ENCODE measurements at places on chromosomes 6 and 20. TPM values are rescaled to one million over a fixed set of nuclear protein-coding genes. Genes with fewer than 3 reads are reported as not detected.

Gene ZGPAT
- total RNA-seq = 42.4 TPM

- DNase-seq = peak; percentile 39
These were observed 158.6 kb upstream of the MLN start for GRCh38 chr6:33962246-33963027.

DNA sequence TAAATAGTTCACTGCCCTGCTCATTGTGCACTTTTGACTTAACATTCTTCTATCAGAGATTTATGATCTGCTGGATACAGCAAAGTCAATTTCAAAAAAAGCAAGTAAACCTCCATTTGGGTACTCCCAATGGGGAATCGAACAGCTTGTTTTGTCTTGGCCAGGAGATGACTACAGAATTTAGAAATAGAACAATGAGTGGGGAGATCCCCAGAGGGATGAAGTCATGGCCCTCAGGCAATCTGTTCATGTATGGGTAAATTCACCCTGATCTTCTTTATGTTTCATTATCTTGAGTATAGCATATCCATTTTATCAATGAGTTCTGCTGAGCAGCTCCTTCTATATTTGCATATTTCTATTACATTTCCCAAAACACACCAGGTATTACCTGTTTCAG is 1681.9 kb downstream of the HACE1 start:
- DNase-seq = no peak

GRCh38 chr6:7257521-7258230 is 55.3 kb downstream of the SSR1 start:
- DNase-seq = no peak

DNA sequence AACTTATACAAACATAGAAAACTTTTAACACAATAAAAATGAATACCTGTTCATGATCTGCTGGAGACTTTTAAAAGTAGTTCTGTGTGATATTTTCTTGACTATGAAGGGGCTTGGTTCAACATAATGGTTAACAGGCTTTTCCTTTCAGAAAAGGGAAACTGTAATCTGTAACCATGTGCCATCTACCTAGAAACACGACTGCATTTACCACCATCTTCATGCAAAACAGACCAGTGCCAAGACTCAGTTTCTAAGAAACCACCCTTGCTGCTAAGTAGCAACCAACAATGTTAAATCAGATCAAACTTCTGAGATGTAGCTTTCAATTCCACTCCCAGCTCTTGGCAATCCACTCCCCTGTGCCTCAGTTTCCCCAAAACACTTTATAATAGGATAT is 15.7 kb downstream of the STAU1 start:
- no peak for DNase-seq

DNA sequence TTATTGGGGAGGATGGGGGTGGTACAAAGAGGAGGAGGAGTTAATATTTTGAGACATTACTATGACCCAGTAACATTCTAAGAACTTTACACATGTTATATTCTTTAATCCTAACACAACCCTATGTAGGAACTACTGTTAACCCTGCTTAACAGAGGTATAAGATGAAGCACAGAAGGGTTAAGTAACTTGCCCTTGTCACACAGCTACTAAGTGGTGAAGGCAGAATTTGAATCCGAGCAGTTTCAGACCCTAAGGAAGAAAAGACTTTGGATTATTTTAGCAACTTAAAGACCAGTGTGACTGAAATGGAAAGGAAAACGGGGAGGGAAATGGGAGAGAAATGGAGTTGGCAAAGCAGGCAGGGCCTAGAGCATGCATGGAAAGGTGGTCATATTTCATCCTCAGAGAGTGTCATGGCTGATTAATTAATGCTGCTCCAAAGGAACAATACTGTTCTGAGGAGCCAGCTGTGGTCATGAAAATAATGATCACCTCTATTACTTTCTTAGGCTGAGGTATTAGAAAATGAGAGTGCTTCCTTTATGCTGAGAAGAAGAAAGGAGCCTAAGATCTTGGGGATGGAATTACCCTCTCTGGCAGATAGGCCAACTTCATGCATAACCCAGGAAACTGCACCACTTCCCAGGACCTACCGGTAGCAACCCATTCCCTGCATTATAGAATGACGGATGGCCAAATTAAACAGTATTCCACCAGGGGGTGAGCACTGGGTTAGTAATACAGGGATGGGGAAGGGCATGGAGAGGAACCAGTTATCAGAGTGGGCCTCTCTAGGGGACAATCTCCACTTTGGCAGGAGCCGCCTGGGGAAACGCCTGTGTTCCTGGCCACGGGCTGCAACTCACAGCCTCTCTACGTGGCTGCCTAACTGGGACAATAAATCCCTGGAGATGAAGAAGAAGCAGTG is 50.1 kb upstream of the TNFAIP3 start:
- DNase-seq = no peak

GRCh38 chr6:118502169-118502568 is 45.9 kb upstream of the PLN start:
- no peak for DNase-seq

GRCh38 chr6:22332216-22332615 is 35.4 kb upstream of the PRL start:
- no peak for DNase-seq

DNA sequence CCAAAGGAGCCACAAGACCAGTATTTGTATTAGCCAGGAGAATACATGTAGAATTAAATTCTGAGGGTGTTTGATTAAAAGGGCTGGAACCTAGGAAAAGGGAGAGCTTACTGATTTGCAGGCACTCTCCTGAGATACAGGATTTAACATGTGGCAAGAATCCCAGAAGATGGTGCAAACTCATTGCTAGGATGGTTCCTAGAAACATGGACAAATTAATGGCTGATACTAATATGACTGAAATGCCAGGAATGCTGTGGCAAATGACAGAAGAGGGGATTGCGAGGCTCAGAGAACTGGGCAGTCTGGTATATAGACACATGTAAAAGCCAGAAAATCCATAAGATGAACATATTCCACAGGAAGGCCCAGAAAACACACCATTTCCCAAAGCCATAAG is 118.1 kb downstream of the RWDD2A start:
- DNase-seq = no peak

DNA sequence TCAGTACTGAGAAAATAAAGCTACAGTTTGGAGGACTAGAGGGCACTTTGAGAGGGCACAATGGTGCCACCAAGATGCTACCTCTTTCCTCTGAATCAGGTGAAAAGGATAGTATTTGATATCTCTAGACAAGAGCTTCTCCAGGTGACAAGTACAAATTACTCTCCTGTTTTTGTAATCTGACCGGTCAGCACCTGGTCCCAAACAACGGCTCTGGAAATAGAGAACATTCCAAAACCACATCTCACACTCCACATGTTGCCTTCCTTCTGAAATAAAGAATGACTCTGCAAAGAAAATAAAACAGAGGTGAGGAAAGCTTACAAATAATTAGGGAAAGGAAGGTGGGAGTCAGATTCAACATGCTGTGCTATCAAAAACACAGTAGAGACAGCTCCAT is 51.3 kb upstream of the CITED2 start:
- no peak for DNase-seq

DNA sequence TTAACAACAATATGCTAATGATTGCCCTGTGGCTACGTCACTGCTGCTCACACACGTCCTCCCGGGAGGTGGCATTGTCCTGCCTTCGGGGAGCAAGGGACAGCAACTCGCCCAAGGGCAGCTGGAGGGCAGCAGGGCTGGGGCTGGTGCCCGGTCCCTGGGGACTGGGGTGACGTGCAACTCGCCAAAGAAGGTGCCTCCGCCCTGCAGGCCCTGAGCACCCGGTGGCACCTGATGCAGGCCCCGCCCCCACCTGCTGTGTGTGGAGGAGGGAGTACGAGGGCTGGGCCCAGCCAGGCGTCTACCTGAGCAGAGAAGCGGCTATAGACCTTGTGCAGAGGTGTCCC is 64.8 kb upstream of the SLCO4A1 start:
- DNase-seq = no peak

DNA sequence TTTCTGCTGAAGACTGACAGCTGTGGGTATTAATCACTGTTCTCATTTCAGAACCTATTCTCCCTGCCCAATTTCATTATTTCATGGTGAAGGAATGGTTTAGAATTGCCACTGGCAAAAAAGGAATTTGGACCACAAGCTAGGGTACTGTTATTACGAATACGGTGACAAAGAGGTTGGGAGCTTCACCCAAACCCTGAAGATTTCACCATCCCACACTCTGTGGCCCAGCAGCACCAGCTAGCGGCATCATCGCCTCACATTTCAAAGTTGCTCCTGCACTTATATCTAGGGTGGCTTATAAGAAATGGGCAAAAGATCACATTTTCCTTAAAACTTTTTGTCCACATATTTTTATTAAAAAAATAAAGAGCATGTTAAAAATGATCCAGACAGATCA is 236.1 kb downstream of the SYNDIG1 start:
- no peak for DNase-seq

GRCh38 chr6:82775981-82776380 is 289.7 kb downstream of the UBE3D start:
- no peak for DNase-seq
